ENCODE measurements at places on chromosomes 4 and X. TPM values are rescaled to one million over a fixed set of nuclear protein-coding genes. Genes with fewer than 3 reads are reported as not detected.

- no peak for DNase-seq
Observed at GRCh38 chrX:70172221-70172620, 5.1 kb upstream of the DGAT2L6 start.

DNA sequence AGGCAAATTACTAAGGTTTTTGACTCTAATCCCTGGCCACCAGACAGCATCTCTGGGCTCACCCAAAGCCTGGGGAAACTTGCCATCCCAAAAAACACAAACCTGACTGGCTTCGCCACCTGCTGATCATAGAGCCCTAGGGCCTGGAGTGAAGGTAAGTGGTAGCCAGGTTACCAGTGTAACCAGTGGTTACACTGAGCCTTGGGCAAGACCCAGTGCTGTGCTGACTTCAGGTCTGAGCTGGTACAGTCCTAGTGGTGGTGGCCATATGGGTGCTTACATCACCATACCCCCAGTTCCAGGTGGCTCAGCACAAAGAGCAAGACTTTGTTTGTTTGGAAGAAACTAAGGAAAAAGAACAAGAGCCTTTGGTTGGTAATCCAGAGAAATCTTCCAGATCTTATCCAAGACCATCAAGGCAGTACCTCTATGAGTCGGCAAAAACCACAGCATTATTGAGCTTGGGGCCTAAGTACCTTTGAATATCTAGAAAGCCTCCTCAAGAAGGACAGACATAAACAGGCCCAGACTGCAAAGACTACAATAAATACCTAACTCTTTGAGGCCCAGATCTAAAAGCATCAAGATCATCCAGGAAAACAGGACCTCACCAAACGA is 13.7 kb downstream of the MED14 start:
- DNase-seq: no peak

DNA sequence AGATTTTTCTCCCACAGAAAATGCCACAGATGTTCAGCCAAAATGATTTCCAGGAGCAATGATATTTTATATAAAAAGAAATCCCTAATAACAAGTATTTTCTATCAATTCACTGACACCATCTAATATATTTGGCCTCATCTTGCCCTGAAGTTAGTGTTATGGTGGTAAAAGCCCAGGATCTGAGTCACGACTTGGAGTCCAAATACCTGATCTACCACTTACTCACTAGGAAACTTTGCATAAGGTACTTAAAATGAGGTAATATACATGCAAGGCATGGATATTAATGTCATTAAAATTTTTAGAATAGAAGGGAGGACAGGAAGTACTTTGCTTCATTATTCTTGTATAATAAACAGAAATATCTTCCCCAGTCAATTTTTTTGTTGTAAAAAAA is 16.3 kb downstream of the PPP3CA start:
- DNase-seq: no peak

DNA sequence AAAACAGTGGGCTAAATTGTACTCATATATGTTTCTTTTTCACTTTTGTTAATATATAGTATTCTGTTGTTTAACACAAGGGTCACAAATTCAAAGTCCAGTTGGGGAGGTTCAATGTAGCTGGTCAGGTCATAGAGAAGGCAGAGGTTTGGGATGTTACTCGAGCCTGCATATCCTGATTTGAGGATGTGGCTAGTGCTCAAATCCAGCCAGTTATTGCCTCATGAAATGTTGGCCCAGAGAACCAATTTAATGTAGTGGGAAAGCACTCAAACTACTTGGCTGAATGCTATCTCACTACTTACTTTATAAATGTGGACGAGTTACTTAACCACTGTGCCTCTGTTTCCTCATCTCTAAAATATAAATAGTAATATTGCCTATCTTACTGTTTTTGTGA is 12.5 kb downstream of the USO1 start:
- no peak for DNase-seq

DNA sequence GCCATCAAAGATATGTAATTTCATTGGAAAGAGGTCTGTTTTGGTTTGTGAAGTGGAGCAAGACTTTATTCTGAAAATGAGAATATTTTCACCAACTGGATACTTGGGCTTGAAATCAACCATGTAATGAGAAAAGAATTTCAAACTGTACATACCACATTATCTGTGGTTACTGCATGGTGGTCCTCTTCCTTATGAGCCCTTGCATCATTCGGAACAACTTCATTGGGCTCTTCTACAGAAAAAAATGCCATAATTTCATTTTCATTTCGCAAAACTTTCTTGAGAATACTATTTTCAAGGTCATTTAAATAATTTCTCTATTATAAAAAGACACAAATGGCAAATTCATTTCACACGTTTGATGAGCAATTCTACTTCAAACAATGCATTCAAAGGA is 148.6 kb upstream of the RPS6KA6 start:
- no peak for DNase-seq

GRCh38 chr4:78369679-78370078 is 181.9 kb upstream of the ANXA3 start:
- DNase-seq: no peak

DNA sequence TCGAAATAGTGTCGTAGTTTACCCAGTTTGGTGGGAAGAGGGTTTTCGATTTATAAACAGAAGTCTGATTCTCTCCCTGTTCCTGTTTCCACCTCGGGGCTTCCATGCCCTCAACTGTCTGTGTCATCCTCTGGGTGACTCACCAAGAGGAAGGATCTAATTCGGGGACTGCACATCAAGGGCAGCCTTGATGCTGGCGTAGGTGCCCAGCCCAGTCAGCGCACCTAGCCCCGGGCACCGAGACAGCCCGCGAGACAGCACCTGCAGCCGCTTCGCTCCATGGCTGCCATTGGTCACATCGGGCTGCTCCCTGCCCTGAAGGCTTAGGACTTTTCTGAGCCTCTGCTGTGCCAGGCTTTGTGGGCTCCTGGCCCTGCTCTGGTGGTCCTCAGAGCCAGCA is 7.7 kb downstream of the ABCD1 start:
- no peak for DNase-seq

- peak; percentile 31 for DNase-seq
Observed at GRCh38 chr4:74934016-74934831, 1.3 kb downstream of the PARM1 start.

GRCh38 chrX:40099055-40099958 is 1.5 kb upstream of the BCOR start:
- peak; percentile 5 for DNase-seq

- DNase-seq: no peak
Observed at GRCh38 chr4:10117359-10118047, 904 bp upstream of the WDR1 start.

The PRR27 gene
- not detected for total RNA-seq

Measured in occipital lobe (tissue), 3 donors.